Right renal cortex interstitium (tissue), 3 donors: ENCODE measurements at places on chromosomes 16 and 17.

GRCh38 chr17:60704170-60704569 is 26.5 kb downstream of the BCAS3 start:
- DNase-seq: no peak

DNA sequence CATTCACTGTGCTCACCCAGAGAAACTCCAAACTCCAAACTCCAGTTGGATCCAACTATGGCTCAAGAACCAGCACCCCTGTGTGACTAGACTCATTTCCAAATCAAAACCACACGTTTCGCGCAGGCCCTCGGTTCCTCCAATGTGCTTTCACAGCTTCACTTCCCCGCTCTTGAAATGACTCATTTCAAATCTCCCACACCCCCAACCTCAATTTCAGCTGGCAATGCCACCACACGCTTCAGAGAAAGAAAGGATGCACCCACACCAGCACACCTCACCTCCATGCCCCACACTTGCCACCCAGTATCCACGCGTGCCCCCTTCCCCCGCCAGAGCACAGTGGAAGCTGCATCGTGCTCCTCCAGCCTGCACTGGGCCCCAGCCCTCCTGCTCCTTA is 9.0 kb downstream of the TMEM92 start:
- DNase-seq: no peak

- no peak for DNase-seq
Observed at GRCh38 chr17:71625330-71625729, 495.5 kb upstream of the SOX9 start.

DNA sequence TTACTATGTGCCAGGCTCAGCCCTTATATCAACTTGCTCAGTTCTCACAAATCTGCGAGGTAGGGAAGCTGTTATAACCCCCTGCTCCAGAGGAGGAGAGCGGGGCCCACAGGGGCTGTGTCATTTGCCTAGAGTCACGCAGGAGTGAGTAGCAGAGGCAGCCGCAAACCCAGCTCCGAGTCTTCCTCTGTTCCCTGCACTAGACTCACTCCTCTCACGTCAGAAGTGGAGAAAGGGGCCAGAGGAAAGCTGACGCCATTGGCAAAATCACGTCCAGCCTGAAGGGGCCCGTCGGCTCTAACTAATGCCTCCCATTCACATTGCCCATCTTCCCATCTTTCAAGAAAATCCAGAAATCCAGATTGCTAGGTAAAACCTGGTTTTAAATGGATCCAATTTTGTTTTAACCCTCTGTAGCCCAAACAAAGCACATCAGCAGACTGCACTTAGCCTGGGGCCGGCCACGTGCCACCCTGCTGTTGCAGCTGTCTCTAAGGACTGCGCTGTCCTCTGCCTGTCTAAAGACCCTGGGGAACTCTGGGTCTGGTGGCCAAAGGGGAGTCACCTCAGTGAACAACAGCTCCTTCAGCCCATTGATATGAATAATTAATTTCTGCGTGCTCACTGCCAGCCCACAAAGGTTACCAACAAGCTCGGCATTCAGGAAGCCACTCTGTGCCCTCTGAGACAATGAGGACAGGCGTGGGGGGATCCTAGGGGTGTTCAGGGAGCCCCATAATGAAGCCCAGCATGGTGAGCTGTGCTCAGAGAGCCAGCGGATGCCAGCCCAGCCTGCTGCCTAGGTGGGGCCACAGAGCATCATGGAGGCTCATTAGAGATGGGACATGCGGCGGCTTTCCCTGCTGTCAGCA is 36.7 kb upstream of the ABR start:
- DNase-seq: no peak

- no peak for DNase-seq
Observed at GRCh38 chr17:35791681-35792350, 3.6 kb downstream of the MMP28 start.

DNA sequence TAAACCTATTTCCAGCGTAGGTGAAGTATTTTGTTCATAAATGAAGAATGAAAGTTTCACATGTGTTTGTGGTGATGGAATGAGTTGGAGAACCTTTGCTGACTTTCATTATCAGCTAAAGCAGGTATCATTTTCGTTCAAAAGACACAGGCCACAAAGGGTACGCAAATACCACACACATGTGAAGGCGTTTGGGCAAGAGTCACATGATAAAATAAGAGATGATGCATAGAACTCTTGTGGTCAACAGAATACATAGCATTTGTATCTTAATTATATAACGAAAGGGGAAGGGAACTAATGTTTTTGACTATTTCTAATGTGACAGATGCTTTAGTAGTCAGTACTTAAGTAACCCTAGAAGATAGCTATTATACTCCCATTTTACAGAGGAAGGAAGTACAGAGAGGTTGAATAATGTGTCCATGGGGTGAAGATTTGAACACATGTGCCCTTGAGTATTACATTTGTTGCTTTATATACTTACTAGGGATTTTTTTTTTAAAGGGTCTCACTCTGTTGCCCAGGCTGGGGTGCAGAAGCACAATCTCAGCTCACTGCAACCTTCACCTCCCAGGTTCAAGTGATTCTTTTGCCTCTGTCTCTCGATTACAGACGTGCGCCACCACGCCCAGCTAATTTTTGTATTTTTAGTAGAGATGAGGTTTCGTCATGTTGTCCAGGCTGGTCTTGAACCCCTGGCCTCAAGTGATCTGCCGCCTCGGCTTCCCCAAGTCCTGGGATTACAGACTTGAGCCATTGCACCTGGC is 4.8 kb downstream of the RPA1 start:
- no peak for DNase-seq

GRCh38 chr17:73304971-73305812 is 6.6 kb downstream of the CDC42EP4 start:
- DNase-seq: no peak

- no peak for DNase-seq
Observed at GRCh38 chr16:50941681-50942080, 199.8 kb downstream of the CYLD start.

DNA sequence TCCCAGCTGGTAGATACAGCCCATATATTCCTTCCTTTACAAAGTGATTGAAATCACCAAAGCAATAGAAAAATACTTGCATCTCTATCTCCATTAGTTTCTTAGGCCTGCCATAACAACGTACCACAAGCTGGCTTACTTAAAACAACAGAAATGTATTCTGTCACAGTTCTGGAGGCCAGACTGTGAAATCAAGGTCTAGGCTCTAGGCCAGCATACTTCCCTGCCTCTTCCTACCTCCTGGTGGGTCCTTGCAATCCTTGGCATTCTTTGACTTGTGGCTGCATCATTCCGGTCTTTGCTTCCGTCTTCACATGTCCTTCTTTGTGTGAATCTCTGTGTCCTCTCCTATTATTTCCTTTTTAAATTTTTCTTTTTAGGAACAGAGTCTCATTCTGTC is 62.5 kb downstream of the ERCC4 start:
- no peak for DNase-seq

GRCh38 chr17:64056269-64057005 is 36.0 kb upstream of the ICAM2 start:
- no peak for DNase-seq

DNA sequence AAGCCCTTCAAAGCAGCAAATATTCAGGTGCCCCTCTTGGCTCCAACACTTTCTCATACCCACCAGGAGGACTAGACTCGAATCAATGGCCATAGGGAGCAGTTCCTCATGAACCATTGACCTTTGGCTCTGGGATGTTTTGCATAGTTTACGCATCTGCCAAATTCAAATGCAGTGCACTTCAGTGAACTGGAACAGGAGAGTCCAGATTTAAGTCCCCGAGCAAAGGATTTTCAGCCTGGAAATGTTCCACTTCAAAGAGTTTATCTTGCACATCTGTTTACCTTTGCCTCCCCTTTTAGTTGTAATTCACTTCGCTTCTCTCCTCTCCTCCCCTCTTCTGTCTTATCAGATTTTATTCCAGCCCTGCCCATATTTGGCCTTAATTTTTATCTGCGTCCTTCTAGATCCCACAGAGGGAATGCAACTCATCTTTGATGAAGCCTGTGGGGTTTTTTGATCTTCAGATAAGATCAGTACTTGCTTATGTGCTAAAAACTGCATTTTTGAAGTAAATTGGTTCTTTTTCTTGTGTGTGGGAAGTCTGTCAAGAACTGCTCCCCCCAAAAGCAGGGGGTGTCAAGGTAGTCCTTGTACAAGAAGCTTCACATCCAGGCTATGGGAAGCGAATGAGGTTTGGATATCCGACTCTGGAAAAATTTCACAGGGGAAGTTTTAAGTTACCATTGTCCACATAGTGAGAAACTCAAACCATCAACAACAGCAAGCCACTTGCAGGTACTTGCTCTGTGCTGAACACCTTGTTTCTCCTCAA is 281.6 kb downstream of the RBFOX1 start:
- peak; percentile 36 for DNase-seq

DNA sequence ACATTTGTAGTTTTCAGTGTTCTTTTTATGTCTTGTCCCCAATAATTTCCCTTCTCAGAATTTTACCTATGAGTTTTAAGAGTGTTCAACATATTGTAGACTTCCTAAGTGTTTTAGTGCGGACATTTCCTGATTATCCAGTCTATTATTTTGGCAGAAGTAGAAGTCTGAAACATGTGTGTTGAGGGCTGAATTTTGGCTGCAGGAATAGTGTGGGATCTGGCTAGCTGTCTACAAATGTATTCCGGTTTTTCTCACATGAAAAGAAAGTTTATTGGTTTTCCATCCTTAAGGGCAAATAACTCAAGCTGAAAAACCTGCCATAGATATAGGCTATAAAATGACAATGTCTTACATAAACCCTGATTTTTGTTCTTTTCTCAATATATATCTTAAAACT is 33.0 kb upstream of the CA10 start:
- no peak for DNase-seq

GRCh38 chr16:11360641-11361373 is 15.5 kb downstream of the RMI2 start:
- no peak for DNase-seq

DNA sequence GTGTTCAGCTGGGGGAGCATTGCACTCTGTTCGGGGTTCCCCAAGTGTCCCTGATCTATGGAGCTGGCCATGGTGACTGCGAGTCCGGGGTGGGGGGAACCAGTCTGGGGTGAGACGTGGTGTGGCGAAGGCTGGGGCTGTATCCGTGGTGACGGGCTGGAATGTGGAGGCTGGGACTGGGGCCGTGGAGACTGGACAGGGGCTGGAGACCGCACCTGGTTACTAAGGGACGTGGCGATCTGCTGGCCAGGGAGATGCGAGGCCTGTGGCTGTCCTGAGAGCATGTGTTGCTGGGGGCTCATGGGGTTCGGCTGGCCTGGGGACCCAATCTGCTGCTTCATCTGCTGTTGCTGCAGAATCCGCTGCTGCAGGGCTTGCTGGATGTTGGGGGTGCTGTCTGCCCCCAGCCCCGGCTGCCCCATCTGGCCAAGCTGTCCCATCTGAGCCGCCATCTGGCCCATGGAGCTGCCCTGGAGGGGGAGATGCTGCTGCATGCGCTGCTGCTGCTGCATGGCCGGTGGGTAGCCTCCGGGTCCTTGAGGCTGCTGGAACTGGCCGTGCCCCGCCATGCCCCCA is 10.6 kb upstream of the TRAP1 start:
- no peak for DNase-seq

- DNase-seq: no peak
Observed at GRCh38 chr17:17352836-17353624, 49.9 kb downstream of the NT5M start.

GRCh38 chr17:58591455-58591854 is 77.0 kb upstream of the MTMR4 start:
- no peak for DNase-seq

- no peak for DNase-seq
Observed at GRCh38 chr16:17380613-17381012, 90.1 kb downstream of the XYLT1 start.

GRCh38 chr17:48905987-48906515 is 2.2 kb upstream of the UBE2Z start:
- no peak for DNase-seq

- DNase-seq: no peak
Observed at GRCh38 chr16:55642611-55643010, 13.2 kb upstream of the SLC6A2 start.

- DNase-seq: peak; percentile 19
Observed at GRCh38 chr16:72042157-72042660, 12.1 kb upstream of the HP start.

DNA sequence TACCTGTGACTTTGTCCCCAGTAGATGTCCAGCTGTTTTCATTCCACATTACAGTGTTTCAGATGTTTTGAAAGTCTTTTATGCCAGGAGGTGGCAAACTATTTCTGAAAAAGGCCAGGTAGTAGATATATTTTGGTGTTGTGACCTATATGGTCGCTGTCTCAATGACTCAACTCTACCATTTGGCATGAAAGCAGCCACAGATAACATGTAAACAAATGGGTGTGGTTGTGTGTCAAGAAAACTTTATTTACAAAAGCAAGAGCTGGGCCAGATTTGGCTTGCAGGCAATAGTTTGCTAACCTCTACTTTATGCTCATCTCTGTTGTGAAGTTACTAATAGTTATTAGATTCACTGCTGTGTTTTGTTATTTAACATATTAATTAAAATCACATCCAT is 728.7 kb upstream of the EEF2KMT start:
- DNase-seq: no peak

DNA sequence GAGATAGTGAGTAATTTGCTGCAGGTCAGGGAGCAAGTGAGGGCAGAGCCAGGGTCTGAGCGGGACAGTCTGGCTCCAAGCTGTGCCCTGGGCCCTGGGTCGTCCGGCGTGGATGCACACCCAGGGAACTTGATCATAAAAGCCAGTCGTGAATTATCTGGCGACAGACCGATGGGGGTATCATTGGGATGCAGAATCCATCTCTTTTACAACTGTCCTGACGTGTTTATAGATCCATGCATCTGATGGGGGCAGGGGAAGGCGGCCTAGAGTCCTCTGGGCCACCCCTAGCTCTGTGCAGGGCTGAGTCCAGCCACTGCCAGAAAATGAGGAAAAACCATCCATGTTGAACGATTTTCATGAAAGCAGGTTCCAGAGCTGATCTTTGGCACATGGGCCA is 332.8 kb downstream of the C16orf95 start:
- DNase-seq: no peak

DNA sequence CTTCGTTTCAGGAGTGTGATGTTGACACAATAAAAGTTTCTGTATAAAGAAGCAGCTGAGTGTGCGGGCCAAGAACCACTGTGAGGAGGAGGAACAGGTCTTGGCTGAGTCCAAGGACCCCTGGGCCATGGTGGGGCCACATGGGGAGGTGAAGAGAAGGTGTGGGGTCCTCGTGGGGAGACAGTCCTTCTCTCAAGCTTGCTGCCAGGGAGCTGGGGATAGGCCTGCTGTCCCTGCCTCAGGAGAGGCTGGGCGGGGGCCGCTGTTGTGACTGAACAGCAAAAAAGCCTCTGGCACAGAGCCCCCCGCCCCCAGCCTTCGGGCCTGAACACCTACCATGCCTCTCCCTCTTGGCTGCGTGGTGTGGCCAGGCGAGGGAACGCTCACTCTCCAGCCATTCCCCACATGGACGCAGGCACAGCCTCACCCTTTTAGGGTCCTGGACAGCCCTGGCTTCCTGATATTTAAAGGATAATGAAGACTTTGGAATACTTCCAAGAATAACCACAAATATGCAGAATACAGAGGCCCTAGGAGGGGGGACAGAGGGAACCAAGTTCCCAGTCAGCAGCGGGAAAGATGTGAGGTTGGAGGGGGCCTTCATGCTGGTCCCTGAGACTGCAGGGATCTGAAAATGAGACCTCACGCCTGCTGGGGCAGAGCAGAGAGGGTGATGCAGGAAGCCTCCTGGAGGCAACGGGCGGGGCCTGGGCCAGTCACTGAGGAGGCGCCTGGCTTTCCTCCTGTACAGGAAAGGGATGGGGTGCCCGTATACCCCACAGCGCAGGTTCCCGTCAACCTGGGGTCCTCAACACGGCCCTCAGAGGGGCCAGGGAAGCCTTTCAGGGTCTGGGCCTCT is 100.0 kb upstream of the CREBBP start:
- DNase-seq: no peak
